ENCODE measurements at places on chromosomes 7 and 10. TPM values are rescaled to one million over a fixed set of nuclear protein-coding genes. Genes with fewer than 3 reads are reported as not detected.

DNA sequence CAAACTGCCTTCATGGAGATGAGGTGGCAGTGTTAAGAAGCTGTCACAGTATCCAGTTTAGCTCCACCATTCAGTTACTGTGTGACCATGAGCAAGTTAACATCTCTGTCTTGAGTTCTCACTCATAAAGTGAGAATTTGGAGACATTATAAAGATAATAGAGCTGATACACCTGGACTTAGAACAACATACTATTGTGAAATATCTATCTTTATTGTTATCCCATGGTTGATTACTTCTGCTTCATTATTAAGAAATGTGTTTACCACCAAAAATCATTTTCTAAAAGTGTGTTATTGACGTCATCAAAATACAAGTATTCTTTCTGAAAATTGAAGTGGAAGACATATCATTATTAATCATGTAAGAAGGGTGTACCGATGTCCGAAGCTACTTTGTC lies 166.9 kb downstream of the SEMA3A start:
- DNase-seq, result no peak

DNA sequence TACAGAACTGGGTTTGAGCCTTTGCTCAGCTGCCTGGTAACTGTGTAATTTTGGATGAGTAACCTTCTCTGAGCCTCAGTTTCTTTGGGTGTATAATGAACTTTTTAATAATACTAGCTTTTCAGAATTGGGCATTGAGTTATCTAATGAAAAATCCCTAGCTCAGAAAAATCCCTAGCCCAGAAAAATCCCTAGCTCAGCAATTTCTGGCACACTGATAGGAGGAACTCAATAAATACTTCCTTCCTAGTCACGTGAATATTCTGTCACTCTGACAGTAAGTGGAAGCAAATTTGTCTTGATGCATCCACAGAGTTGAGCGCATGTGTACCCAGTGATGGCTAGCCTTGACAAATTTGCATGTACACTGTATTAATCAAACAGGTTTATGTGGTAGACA lies 817.6 kb downstream of the XPNPEP1 start:
- no peak for DNase-seq

- DNase-seq, result peak; percentile 94
Measured at GRCh38 chr7:77415823-77416620, at the start of gene GSAP. Gene GSAP (minus strand): TSS chr7:77416349. CDS start chr7:77416321, 28 bp downstream.

DNA sequence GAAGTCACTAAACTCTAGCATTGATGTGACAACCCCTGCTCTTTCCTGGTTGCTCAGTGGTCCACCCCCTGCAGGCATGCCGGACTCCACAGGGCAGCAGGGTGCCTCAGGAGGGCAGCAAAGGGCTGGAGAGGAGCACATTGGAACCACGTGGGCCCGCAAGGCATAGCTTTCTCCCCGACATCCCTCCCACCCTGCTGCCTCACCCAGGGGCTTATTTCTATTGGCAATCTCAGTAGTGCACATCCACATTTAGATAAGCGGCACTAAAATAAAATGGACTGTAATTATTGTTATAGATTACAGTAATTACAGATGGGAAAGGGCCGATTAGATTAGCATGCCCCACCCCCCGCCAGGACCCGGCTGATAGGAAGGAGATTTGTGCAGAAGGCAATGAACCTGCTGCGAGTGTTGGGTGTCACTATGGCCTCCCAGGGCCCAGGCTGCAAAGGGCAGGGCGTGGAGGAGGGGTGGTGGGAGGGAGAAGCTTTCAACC lies 580.1 kb downstream of the GRID1 start:
- DNase-seq, result no peak

The TRIL gene
- total RNA-seq, result 6.7 TPM

The UCN3 gene
- not detected for total RNA-seq

GRCh38 chr10:108562105-108562504 lies 1361.2 kb downstream of the XPNPEP1 start:
- DNase-seq, result no peak

DNA sequence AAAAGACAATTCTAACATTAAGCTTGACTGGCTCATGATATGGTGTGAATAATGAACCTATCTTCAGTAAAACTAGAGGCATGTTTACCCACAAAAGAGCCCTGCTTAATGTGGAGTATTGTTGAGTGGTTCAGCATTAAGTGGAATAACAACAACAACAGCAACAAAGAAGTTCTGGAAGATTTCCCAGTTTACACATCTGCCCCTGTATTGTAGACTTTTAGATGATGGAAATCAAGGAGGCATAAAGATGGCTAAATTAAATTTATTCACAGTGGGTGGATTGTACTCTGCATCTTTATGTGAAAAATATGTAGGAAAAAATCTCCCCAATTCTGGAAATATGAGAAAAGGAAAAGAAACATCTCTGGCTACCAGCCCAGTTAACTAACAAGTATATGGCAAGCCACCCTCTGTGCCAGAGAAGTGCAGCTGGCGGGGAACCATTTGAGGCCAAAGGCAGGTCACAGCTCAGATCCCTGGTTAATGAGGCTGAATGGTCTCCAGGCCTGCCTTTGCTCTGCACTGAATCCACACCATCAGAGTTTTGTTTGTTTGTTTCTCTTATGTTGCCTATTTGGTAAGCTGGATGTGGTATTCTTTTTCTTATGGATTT lies 186.0 kb downstream of the SEMA3D start:
- no peak for DNase-seq

The CASP2 gene
- total RNA-seq, result 32.7 TPM

- peak; percentile 81 for DNase-seq
Measured at GRCh38 chr7:106895246-106895864, 30.3 kb downstream of the PIK3CG start.

The OGA gene
- total RNA-seq, result 156 TPM

- no peak for DNase-seq
Measured at GRCh38 chr10:73344269-73344668, 14.4 kb downstream of the CFAP70 start.

- DNase-seq, result no peak
Measured at GRCh38 chr10:26432938-26433337, 5.2 kb upstream of the APBB1IP start.
